ENCODE measurements at places on chromosomes 16 and 17.

DNA sequence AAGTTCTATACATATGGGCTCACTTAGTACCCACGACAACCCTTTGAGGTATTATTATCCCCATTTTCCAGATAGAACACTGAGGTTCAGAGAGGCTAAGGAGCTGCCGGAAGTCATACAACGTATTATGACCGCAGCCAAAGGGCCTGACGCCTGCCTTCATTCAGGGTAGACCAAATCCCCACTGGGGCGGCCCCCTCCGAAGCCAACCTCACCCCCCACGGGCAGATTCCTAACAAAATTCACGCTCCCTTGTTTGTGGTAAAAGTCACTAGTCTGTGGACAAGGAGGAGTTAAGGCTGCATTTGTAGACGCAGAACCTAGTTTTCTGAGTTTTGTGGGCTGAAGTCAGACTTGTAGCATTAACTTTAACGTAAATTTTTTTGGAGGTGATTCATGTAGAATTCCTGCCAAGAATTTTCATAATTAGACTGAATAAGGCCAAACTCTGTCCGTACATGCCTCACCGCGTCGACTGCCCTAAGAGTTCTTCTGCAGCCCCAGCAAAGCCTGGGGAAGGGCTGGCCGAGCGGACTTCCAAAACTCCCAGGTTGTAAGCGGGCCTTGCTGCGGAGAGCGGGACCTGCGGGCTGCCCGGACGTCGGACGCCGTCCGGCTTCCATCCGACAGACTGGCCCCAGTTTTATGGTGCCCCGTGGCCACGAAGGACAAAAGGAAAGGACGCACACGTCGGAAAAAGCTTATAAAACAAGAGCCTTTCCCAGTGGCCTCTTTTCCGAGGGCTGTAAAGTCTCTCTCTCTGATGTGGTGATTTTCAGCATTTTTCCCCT lies 75.7 kb downstream of the NXN start:
- DNase-seq: no peak

GRCh38 chr17:15334266-15334665 lies 7.1 kb downstream of the TEKT3 start:
- no peak for DNase-seq

DNA sequence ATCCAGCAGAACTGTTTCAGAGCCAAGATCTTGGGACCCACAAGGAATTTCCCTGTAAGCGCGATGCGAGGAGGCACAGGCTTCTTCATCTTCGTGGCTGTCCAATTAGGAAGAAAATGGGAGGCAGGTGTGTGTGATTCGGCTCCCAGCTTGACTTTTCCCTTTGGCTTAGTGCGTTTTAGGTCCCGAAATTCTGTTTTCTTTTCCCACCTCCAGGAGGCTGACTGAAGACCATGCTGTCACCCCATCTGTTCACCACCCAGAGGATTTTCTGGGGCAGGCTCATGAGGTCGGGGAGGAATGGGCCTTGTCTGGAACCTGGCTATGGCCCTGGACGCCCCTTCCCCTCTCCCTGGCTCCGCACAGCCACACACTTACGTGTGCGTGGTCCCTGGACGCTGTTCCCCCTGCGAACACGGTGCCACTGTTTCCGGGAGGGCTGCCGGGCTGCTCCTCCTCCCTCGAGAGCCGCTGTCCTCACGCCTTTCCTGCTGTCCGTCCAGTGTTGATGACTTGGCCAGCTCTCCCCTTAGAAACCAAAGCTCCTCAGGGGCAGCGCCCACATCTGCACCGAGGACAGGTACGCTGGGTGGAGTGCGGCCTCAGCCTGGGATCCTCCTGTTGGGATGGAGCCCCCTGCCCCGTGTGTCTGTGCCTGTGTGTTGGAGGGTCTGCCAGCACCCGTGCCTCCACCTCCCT lies 2.7 kb upstream of the PABPN1L start:
- no peak for DNase-seq

GRCh38 chr16:27499659-27500055 lies 50.1 kb downstream of the GTF3C1 start:
- DNase-seq: no peak

- DNase-seq: no peak
These were observed 108.2 kb upstream of the RBBP6 start for GRCh38 chr16:24430954-24431760.

GRCh38 chr17:4395111-4395478 lies 28.6 kb upstream of the UBE2G1 start:
- no peak for DNase-seq

DNA sequence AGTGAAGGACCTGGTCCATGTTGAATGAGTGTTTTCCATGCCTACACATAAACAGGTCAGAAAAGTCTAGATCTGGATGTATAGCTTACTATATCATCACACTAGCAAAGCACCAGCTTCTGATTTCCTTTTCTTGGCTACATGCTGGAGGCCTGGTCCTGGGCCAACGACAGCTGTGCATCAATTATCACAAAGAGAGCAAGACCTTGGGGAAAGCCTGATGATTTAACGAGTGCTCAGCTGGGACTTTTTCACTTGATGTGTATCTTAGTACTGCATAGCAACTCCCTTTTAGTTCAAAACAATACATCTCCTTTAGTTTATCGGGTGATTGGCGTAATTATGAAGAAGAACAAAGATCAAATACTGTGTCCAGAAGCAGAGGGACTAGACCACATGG lies 358.2 kb downstream of the KIF2B start:
- no peak for DNase-seq

- DNase-seq: no peak
These were observed 14.2 kb upstream of the RAP1GAP2 start for GRCh38 chr17:2782055-2782454.

GRCh38 chr16:59688006-59688405 lies 953.9 kb upstream of the GOT2 start:
- no peak for DNase-seq

DNA sequence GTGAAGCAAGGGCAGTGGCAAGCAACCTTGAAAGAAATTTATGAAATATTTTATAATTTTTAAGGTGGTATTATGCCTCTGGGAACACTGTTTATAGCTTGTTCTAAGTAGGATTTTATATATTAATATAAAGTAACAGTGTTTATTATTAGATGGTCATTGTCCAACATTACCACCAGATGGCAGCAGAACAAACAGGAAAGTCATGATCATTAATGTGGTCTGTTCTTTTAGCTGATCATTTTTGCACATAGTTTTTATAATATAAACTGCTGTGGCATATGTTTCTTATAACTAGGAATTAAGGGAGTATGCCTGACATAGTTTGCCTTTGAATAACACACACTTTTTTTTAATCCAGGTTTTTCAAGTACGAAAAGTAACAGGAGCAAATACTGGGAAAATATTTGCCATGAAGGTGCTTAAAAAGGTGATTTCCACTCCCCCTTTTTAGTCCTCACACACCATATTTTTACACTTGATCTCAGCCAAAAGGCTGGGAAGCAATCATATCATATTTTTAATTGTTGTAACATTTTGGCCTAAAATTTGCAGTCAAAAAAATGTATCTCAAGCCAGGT lies 21.4 kb downstream of the RPS6KB1 start:
- DNase-seq: no peak

- no peak for DNase-seq
These were observed 28.3 kb upstream of the APPBP2 start for GRCh38 chr17:60554377-60554788.

GRCh38 chr16:21989751-21990150 lies 11.2 kb downstream of the PDZD9 start:
- no peak for DNase-seq

GRCh38 chr17:75757086-75757681 lies 7.8 kb downstream of the GALK1 start:
- DNase-seq: no peak

DNA sequence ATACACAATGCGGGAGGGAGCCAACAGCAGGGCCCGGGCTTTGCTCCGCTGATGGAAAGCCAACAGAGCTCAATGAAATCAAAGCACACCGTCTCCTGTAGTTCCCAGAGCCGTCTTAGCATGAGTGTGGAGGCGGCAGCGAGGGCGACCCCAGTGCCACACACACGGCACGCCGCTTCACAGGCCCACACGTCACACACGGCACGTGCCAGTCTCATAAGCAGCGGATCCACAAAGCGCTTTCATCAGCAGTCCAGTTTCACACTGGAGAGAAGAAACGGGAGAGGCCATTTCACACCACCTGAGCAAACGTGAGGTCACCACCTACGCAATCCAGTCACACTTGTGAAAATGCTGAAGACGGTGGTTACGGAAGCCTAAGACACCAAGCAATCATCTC lies 34.8 kb downstream of the CYB5D2 start:
- no peak for DNase-seq

DNA sequence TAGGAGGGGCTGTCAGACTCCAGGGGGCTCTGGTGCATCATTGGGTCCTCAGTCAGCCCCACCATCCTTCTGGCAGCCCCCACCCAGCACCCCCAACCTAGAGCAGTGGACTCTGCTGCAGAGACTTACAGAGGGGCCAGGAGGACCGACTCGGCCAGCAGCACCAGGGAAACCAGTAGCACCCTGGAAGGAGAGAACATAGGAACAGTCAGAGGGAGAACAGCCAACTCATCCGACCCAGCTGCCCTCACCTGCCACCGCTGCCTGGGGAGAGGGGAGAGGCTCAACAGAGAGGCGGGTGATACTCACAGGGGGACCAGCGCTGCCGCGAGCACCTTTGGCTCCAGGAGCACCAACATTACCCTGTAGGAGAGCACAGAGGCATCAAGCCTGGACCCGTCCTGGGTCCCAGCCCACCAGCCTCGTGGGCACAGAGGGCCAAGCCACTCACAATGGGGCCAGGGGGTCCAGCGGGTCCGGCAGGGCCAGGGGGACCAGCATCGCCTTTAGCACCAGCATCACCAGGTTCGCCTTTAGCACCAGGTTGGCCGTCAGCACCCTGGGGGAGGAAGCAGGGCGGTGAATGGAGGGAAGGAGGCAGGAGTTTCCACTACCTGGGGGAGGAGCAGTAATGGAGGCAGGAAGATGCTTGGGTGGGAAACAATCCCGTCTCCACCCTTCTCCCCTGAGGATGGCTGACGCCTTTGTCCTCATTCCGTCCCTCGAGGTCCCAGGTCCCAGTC lies 11.7 kb downstream of the COL1A1 start:
- DNase-seq: no peak

Measured in stimulated activated CD8-positive, alpha-beta memory T cell treated with anti-CD3 and anti-CD28 coated beads, Interleukin-4, amount 100 ng/mL, for 24 hours (primary cell).